ENCODE measurements at places on chromosomes 2 and 18.

GRCh38 chr18:27604583-27604982, 419.5 kb upstream of the CHST9 start:
- no peak for DNase-seq

GRCh38 chr2:108377401-108377800, 353 bp upstream of the SULT1C4 start:
- DNase-seq: no peak

DNA sequence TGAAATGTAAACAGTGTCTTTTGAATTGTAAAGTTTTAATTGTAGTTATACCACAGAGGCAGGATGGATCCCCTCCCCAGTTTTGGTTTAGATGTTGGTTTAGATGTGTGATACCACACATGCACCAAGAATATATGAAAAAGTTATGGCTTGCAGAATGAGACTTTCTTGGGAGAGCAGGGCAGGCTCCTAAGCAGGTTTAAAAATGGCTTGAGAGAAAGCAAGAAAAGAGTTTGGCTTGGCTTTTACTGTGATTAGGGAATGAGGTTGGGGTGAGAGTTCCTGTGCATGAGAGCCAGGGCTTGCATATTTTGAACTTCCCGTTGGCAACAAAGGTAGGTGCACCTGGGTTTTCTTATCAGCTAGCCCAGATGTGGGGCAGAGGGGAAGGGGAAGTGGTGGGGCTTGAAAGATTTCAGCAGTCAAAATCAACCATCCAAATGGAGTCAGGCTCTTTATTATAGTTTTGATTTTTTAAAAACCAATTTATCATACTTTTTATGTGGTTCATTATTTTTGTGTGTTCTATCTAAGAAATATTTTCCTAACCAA, 246.9 kb downstream of the MTX2 start:
- no peak for DNase-seq

DNA sequence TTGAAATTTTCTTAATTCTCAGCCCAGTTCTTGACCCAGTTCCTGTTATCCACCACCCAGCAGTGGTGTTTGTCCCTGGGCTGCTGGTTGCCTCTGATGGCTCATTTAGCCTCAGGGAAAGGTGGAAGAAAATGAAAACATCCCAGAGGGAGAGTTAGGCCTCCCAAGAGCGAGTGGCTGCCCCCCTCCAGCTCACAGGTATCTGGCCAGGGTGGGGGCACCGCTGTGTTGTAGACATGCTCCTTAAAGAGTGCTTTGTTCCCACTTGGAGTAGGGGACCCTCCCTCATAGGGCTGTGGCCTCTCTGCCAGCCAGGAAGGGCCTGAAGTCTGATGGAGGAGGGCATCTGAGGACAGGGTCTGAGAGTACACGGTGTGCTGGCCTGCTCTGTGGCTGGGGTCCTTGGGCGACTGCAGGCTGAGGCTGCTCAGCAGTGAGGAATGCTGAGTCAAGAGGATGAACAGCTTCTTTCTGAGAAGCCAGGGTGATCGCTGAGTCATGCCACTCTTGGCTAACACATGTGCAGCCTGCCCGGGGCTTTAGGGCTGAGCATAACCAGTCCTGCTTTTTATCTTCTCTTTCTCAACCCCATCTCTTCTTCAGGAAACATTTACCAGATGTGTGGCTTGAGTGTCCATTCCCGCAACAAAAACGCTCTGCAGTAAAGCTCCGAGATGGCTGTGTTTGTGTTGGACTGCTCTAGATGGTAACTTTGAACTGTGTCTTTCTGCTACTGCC, 72.3 kb downstream of the IL1R2 start:
- DNase-seq: peak; percentile 97

DNA sequence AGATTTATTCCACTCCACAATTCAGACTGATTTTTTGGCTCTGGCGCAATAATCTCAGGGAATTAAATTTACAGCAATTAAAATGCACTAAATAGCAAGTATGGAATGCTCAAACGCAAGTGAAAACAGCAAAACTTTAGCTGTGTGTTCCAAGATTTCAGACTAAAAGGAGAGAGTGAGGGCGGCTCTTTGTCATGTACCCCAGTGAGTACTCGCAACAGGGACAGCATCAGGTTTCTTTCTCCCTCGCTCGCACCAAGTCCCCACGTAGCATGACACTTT, 1.1 kb downstream of the ROCK2 start:
- no peak for DNase-seq
